ENCODE measurements at places on chromosomes 7 and 10.

GRCh38 chr10:30028006-30028737 lies 31.2 kb downstream of the JCAD start:
- no peak for DNase-seq

DNA sequence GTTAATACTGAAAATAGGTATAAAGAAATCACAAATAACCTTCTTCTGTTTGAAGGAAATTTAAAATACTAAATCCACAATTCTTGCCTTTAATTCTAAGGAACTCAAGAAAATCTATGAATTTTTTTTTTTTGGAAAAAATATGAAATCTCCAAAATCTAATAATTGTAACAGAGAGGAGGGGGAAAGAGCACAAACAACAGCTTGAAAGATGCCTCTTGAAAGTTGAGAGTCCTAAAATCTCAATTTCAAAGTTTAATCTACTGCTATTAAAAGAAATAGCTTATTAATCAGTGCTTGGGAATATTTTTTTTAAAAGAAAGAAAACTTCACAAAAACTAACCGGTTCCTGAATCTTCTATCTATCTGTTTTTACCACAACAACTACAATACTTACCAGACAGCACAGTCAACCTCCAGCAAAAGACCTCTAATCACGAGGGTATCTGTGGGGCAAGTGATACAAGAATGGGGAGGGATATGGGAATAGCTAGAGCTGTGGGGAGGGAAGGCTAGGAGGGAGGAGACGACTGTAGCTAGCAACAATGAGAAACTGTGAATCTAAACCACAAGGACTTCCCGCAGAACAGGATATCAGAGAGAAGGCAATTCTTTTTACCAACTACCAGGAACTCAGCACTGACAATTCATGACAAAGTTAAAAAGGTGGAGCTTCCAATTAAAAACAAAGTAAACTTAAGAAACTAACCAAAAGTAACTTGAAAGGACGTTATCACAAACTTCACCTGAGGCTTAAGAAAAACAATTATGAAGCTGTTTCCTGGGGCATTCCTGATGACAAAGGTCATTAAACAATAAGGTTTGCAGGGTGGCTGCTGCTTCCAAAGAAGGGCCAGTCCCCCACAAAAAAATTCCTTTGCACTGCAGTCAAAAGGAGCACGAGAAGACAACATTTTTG lies at the start of gene USP54:
Gene USP54, minus strand, starts transcription at position 462 of the 919 bp plus-strand sequence. CDS start 15,684 bp downstream, outside the sequence.
- DNase-seq, result peak; percentile 26

- no peak for DNase-seq
Observed at GRCh38 chr7:51065766-51066165, 250.8 kb downstream of the COBL start.

GRCh38 chr10:22321924-22322640 lies 1.2 kb downstream of the BMI1 start:
- DNase-seq, result no peak

DNA sequence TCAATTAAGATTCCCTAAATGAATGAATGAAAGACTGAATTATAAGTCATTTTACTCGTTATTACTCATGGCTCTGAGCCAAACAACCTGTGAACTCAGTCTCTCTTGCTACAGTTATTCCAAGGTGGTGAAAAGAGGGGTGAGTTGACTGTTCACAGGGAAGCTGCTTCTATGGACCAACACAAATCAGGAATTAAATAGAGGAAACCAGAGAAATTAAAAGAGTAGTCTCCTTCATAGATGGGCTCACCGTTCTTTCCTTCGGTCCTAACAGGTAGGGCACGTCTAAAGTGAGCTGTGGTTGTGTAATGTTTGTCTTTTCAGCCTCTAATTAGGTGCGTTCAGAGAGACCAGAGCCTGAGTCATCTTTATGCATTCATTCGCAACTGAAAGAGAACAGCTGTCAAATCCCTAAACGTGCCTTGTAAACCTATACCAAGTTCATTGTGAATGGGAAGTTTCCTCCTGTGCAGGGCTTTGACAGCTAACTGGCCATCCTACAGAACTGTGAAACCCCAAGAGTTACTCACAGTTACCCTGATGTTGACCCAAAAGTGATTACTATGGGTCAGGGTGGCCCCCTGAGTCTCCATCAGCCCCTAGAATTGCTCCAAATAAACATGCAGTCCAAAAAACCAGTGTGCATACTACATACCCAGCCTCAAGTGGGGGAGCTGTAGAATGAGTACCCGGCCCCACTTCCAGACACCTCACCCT lies 18.2 kb upstream of the C10orf53 start:
- no peak for DNase-seq

DNA sequence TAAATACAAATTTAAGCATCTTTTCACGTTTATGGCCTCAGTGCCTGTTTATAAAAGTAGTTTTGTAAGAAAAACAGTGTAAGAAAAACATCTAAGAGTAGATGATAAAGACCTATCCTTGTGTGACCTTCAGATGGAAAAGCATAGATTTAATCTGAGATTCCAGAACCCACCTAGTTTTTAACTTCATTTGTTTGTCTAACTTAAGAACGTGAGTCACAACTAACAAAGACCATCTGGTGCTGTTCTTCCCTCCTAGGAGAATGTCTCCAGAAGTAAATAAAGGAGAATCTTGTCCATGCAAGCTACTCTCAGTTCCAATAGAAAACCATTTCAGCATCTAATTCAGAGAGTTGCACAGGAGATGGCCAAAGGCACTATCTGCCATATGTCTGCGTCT lies 265.4 kb upstream of the C7orf33 start:
- DNase-seq, result no peak

- no peak for DNase-seq
Observed at GRCh38 chr7:11427686-11428273, 404.2 kb downstream of the THSD7A start.

DNA sequence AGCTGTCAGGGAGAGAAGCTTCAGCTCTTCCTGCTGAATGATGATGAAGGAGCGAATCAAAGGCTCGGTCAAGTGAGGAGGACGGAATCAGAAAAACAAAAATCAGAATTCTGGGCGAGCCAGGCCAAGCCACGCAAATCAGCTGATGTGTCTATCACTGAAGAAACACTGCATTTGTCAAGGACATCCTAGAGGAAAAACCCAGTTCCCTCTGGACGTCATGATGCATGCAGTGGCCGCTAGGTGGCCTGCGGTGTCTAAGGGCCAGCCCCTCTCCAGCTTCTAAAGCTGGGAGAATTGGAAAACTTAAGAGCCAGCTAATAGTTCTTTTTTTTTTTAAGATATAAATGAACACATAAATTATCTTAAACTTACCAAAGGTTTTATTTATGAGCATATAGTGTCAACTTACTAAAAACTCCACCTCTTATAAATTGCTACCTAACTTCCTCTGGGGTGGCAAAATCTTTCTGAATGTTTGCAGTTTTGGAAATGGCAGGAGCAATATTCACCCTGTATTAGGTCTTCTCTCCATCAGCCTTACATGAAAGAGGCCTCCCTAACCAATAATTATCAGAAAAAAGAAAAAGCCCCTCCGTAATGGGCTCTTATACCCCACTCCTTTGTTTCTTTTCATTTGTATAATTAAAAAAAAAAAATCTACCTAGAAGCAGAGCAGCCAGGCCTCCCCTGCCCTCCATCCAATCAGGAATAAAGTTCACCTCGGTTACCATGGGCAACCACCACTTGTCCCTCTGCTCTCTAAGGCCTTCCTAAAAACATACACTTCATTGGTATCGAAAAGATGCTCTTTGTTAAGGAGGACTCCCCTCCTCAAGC lies 186.8 kb downstream of the USP6NL start:
- no peak for DNase-seq

- peak; percentile 25 for DNase-seq
Observed at GRCh38 chr10:125123476-125124114, 36.8 kb downstream of the CTBP2 start.

DNA sequence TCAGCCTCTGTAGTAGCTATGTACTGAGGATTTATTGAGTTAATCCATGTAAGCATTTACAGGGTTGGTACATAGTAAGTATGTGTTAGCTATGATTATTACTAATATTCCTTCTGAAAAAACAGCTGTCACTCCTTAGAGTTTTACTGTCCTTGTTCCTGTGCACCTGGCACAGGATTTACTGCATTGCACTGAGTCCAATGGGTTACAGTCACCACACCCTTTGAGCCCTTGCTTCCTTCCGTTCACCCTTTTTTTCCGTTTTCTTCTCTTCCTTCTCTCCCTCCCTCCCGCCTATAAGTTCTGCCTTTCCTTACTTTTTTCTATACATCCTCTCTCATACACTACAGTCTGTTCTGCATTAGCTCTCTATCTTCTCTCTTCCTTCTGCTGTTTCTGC lies 12.5 kb upstream of the CDK6 start:
- DNase-seq, result no peak

GRCh38 chr10:130986846-130987245 lies 324.7 kb downstream of the TCERG1L start:
- no peak for DNase-seq

DNA sequence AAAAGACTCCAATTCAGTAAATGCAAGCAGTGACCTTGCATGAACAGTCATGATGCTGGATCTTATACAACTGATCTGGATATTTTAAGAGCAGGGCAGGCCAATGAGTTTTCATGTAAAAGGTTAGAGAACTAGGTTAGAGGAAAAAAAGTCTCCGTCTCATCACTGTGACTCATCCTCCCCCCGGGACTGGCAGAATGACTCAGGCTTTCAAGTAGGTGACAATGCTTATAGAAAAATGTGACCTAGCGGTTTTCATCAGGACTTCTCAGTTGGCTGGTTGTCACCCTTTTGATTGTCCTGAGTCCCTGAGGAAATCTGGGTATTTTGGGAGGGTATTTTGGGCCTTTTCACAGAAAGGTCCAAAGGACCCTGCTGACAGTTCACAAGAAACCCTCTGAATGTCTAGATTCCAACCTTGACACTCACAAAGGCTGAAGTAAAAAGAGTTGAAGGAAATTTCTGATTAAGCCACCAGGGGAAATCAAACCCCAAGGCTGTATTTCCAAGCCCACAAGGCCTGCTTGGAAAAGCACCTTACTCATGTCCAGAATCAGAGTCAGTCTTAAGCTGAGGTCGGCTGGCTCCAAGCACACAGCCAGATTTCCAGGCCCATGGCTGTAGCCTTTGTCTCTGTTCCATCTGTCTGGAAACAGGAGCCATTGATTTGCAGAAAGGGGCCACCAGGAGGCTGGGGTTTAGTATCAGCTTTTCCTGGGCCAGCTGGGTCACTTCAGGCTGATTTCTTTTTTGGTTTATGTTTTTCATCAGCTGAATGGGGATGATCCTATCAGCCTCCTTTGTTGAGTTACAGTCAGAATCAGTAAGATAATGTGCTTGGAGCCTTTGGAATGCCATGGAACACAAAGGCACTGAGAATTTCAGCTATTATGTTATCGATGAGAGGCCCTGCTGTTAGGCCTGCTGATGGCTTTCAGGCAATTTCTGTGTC lies 226.4 kb upstream of the HABP2 start:
- no peak for DNase-seq

GRCh38 chr10:110171032-110171431 lies 36.4 kb upstream of the MXI1 start:
- no peak for DNase-seq

GRCh38 chr7:120792091-120792860 lies 65.7 kb downstream of the TSPAN12 start:
- peak; percentile 13 for DNase-seq

DNA sequence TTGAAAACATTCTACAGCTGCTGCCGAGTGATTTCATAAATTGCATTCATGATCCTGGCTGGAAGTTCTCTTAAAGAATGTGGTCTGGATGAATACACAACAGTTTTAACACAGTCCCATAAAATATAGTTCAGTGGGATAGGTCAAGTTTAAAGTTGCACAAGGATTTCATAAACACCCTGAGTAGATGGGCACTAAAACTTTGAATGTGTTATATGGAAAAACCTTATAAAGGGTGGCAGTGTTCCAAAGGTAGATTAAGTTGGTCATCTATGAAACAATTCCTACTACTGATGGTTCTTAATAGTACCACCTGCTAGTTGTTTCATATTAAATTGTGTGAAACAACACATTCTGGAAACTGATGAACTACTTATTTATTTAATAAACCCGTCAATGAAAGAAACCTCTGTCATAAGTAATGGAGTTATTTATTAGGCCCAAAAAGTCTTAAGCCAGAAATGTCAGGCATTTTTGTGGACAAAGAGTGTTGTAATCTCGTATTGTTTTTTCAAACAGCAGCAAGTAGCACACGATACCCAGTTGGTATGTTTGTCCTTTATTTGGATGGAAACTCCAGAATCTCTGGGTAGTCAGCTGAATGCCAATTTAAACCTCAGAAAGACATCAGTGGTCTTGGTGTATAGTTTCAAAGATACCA lies 14.3 kb upstream of the RPA3 start:
- DNase-seq, result no peak

DNA sequence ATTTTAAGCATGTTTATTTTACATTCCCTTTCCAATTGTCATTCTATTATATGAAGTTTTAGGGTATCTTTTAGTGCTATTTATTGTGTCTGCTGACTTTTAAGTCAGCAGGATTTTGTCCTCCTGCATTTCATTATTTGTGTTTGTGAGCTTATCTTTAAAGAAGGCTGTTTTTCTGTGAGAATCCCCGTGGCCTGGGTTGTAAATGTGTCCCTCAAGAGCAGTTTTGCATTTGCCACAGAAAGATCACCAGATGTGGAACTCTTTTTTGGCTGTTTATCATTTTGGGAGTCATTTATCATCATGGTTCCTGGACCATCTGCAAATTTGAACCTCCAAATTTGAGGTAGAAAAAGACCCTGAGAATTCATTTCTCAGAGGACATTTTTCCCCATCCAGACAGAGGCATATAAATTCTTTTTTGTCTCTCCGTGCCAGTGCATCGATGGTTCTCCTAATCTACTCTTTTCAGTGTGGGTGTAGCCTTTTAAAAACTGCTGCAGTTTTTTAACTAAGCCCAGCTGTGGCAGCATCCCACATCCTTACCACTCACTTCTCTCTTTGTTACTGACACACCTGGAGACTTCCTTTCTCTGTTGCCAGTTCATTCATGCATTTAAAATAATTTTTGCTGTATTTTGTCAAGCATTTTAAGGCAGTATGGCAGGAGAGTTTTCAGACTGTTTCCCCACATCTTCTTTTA lies 20.1 kb upstream of the MTURN start:
- no peak for DNase-seq

DNA sequence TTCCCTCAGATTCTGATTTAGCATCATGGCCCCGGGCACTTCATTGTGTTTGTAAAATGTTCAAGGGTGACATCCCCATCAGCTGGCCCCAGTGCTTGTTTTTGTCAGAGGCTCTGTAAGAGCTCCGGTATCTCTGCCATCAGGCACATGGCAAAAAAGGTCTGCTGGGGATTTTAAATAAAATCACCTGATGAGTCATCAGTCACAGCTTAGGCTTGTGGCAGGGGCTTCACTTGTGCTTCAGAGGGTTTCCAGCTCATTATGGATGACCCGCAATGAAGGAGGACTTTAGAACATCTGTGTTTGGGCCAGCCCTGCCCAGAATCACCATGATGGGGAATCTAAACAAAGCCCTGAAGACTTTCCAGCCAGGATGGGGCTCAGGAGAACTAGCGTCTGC lies 259.9 kb downstream of the ZEB1 start:
- DNase-seq, result no peak

GRCh38 chr7:8290645-8291308 lies 28.8 kb upstream of the ICA1 start:
- no peak for DNase-seq
